ENCODE measurements at places on chromosomes 3 and 15. TPM values are rescaled to one million over a fixed set of nuclear protein-coding genes. Genes with fewer than 3 reads are reported as not detected.

Gene NUP210
- 3.9 TPM for total RNA-seq

Gene CLDN1
- total RNA-seq, result 1.4 TPM

Gene CSPG5
- total RNA-seq, result 0.59 TPM

Gene LIPC
- total RNA-seq, result 0.32 TPM

Gene UBE3A
- total RNA-seq, result 103 TPM

Gene FRMD4B
- 14.0 TPM for total RNA-seq

Gene GP9
- not detected for total RNA-seq

Gene OPA1
- 131 TPM for total RNA-seq

Gene SCAANT1
- not detected for total RNA-seq

Gene CD96
- 0.32 TPM for total RNA-seq

Gene MNS1
- total RNA-seq, result 1.0 TPM

Gene LRRIQ4
- not detected for total RNA-seq

Gene MON1A
- 8.1 TPM for total RNA-seq

Gene SLC28A2
- total RNA-seq, result not detected

Gene CCNB2
- total RNA-seq, result 0.42 TPM

Gene A4GNT
- not detected for total RNA-seq

Gene WNT5A
- total RNA-seq, result 4.2 TPM

Gene MED12L
- total RNA-seq, result 0.10 TPM

Gene ALAS1
- total RNA-seq, result 166 TPM

Gene EXOSC7
- 25.0 TPM for total RNA-seq

Gene PIK3CB
- 33.3 TPM for total RNA-seq

Gene CADM2
- total RNA-seq, result 2.5 TPM

Gene CHRNA7
- total RNA-seq, result 0.55 TPM

Gene SYNM
- total RNA-seq, result 329 TPM

Gene NISCH
- total RNA-seq, result 48.3 TPM

Gene ROBO2
- 0.17 TPM for total RNA-seq

Gene CLRN1
- not detected for total RNA-seq

Gene C3orf20
- not detected for total RNA-seq

Gene SOX2
- total RNA-seq, result 0.22 TPM

Gene FSIP1
- total RNA-seq, result 1.0 TPM

Gene TEX264
- total RNA-seq, result 36.2 TPM

Gene CCR9
- total RNA-seq, result not detected

Gene CHST13
- total RNA-seq, result 0.45 TPM

Gene C3orf62
- total RNA-seq, result 3.0 TPM

Gene PXYLP1
- 12.3 TPM for total RNA-seq

Measured in left ventricle myocardium superior (tissue), 1 donor.